ENCODE measurements at places on chromosomes 13 and 19.

DNA sequence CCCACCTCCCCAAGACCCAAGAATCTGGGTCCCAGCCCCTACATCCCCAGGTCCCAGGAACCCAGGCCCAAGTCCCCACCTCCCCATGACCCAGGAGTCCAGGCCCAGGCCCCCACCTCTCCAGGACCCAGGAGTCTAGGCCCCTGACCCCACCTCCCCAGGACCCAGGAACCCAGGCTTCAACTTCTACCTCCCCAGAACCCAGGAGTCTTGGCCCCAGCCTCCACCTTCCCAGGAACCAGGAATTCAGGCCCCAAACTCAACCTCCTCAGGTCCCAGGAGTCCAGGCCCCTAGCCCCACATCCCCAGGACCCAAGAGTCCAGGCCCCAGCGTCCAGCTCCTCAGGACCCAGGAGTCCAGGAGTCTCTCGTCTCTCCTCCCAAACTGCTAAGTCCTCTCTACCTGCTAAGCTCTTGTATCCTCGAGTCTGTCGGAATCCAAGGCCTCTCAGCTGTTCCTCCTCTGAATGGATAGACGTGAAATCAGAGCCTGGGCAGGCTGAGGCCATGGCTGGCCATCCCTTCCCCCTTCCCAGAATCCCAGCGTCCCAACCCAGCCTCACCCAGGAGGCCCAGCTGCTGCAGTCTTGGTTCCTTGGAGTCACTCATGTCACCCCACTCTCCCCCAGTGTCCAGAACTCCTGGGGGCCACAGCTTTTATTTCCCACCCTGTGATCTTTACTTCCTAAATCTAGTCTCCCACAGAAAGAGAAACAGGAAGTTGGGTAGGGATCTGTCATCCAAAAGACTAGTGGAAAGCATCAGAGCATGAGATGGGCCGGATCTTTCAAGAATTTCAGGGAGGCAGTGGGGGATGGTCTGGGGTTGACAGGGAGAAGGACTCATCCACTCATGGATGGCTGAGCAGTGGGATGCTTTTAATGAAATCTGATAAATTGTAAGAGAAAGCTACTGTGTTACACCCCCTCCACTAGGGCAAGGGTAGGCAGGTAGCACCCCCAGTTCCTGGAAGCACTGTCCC is at the start of gene CD209:
Gene CD209, minus strand, starts transcription at position 632 of the 982 bp plus-strand sequence. Its CDS starts 23 bp downstream, at position 609.
- H3K4me1 ChIP-seq, result peaks cover 49% of the 10 kb centered on the region
- DNase-seq, result no peak
- no peak within 1 kb of the TSS for H3K27ac ChIP-seq
- H3K4me3 ChIP-seq, result no peak within 1 kb of the TSS

- H3K4me3 ChIP-seq, result no peak overlapping the region
- H3K27ac ChIP-seq, result no peak overlapping the region
- peaks cover 5% of the 10 kb centered on the region for H3K4me1 ChIP-seq
- H3K27me3 ChIP-seq, result peaks cover 6% of the 10 kb centered on the region
- DNase-seq, result no peak
Observed at GRCh38 chr13:31167490-31167889, 5.8 kb upstream of the HSPH1 start.

GRCh38 chr19:15911599-15912235 is 13.8 kb upstream of the CYP4F2 start:
- peaks cover 4% of the 10 kb centered on the region for H3K36me3 ChIP-seq
- peaks cover 18% of the 10 kb centered on the region for H3K27me3 ChIP-seq
- no peak overlapping the region for H3K27ac ChIP-seq
- DNase-seq, result no peak

DNA sequence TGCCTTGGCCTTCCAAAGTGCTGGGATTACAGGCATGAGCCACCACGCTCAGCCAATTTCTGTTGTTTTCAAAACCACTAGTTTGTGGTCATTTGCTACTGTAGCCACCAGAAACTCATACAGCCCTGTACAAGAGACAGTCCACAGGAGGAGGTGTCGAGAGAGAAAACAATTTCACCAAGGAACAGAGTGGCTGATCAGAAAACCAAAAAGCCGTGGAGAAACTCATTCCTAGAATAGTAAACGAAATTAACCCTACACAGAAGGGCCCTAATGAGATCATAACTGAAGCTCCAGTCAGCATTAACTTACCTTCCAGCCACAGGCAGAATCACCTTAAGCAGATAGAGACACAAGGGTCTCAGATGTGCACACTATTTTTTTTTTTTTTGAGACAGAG is 3.8 kb upstream of the CCDC124 start:
- H3K27ac ChIP-seq, result no peak overlapping the region
- DNase-seq, result no peak
- H3K4me1 ChIP-seq, result peaks cover 13% of the 10 kb centered on the region
- H3K36me3 ChIP-seq, result peaks cover 2% of the 10 kb centered on the region
- no peak overlapping the region for H3K4me3 ChIP-seq
- H3K27me3 ChIP-seq, result peaks cover 3% of the 10 kb centered on the region

GRCh38 chr13:111561091-111561781 is 240.8 kb downstream of the TEX29 start:
- H3K27ac ChIP-seq, result no peak overlapping the region
- peaks cover 5% of the 10 kb centered on the region for H3K27me3 ChIP-seq
- no peak overlapping the region for H3K4me3 ChIP-seq
- H3K4me1 ChIP-seq, result no peaks in the 10 kb centered on the region
- H3K36me3 ChIP-seq, result no peaks in the 10 kb centered on the region
- DNase-seq, result no peak

- H3K27me3 ChIP-seq, result no peaks in the 10 kb centered on the region
- peaks cover 15% of the 10 kb centered on the region for H3K36me3 ChIP-seq
- H3K27ac ChIP-seq, result peak overlapping the region; percentile 28
- H3K4me1 ChIP-seq, result peaks cover 45% of the 10 kb centered on the region
Observed at GRCh38 chr19:17091758-17092333, 16.3 kb downstream of the MYO9B start.

DNA sequence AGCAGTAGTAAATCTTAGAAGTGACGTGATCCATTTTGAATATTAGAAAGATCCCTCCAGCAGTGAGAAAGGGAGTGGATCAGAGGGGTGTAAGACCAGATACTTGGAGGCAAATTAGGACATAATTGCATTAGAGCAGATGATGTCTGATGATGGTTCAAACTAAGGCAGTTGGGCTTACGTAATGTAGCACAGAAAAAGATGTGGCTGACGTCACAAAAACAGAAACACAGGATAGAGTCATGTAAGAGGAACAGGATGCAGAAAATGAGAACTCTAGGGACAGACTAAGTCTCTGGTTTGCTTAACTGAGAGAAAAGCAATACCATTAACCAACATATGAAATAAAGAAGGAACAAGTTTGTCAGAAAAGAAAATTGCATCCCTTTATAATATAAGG is 392.5 kb upstream of the DACH1 start:
- no peaks in the 10 kb centered on the region for H3K36me3 ChIP-seq
- H3K27ac ChIP-seq, result no peak overlapping the region
- no peaks in the 10 kb centered on the region for H3K4me1 ChIP-seq
- H3K4me3 ChIP-seq, result no peak overlapping the region

DNA sequence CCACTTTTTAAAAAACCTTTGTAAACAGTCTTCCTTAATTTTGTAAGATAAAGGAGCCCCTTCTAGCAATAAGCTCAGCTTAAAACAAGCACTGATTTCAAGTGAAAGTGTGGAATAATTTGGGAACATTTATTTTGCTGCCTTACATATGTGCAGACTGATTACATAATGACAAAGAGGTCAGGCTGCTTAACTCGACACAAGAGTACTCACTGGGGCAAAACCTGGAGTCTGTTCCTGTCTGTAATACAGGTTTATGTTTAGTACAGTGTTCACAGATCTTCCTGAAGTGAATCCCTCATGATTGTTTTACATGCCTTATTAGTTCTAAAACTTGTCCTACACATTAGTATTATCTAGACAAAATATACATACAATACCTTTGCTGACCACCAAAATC is 609.8 kb downstream of the LMO7 start:
- no peak overlapping the region for H3K27ac ChIP-seq
- no peak overlapping the region for H3K4me3 ChIP-seq
- no peaks in the 10 kb centered on the region for H3K4me1 ChIP-seq
- H3K27me3 ChIP-seq, result no peaks in the 10 kb centered on the region
- DNase-seq, result no peak
- no peaks in the 10 kb centered on the region for H3K36me3 ChIP-seq

DNA sequence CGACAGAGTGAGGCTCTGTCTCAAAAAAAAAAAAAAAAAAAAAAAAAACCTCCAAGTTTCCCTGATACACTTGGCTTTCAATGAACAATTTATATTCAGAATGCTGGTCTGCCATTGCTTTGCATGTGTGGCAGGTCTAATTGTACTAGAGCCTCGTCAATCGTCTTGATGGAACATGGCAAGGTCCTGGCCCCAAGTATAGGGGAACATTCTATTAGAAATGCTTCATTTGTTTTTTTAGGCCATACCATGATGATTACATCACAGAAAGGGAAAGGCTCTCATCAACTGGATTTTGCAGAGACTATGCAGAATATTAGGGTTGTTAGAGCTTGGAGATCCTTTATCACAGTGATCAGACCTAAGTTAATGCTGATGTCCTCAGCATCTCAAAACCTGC is 28.0 kb downstream of the SPRY2 start:
- no peaks in the 10 kb centered on the region for H3K27me3 ChIP-seq
- no peaks in the 10 kb centered on the region for H3K4me1 ChIP-seq
- DNase-seq, result no peak
- no peaks in the 10 kb centered on the region for H3K36me3 ChIP-seq

DNA sequence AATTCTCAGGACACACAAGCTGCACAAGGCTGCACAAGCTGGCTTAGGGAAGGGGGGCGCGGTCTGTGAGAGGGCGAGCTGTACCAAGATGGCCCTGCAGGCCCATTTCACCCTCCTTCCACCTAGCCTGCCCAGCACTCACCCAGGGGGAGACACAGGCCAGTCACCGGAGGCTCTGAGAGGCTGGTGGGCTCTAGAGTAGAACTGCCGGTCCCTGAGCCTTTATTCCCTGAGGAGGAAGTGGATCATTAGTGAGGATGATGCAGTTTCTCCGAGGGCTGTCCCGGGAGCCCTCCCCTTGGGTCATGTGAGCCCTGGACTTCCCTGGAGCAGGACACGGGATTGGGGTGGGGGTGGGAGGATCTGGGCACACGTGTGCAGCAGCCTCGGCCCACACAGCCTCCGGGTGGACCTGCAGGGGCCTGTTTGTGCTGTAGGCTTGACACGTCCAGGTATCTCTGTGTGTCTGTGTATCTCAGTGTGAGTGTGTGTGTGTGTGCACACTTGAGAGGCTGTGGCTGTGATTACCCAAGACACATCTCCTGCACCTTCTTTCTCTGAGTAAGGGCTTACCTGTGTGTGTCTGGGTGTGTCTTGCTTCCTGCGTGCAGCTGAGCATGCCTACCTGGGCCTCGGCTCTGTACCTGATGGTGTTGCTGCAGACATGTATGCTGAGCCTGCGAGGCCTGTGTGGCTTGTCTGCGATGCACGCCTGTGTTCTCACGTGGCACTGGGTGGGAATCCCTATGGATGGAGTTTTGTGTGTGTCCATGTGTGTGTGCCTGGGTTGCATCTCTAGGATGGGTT is at the start of gene ACP5:
Gene ACP5, minus strand, starts transcription at position 195 of the 807 bp plus-strand sequence. CDS start 328 bp downstream, outside the sequence.
- DNase-seq, result no peak
- peak within 1 kb of the TSS; percentile 84 for H3K4me3 ChIP-seq
- H3K27ac ChIP-seq, result peak within 1 kb of the TSS; percentile 45

DNA sequence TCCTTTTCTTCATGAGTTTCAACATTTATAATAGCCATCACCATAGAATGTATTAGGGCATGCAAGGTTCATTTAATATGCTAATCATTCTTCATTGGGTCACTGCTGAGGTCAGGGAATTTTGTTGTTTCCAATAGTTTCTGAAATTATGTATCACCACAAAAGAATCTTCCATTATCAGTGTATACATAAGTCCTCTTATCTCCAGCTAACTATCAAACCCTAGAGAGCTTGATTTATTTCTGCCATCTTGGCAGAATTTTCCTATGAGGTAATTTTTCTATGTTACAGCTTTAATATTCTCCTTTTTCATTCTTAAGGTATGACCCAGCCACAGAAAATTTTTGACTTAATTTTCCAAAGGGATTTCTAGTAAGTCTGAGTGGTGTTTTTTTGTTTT is 415.0 kb upstream of the SLITRK1 start:
- no peaks in the 10 kb centered on the region for H3K4me1 ChIP-seq
- H3K27ac ChIP-seq, result no peak overlapping the region
- no peak overlapping the region for H3K4me3 ChIP-seq
- H3K36me3 ChIP-seq, result no peaks in the 10 kb centered on the region
- no peaks in the 10 kb centered on the region for H3K27me3 ChIP-seq
- no peak for DNase-seq

DNA sequence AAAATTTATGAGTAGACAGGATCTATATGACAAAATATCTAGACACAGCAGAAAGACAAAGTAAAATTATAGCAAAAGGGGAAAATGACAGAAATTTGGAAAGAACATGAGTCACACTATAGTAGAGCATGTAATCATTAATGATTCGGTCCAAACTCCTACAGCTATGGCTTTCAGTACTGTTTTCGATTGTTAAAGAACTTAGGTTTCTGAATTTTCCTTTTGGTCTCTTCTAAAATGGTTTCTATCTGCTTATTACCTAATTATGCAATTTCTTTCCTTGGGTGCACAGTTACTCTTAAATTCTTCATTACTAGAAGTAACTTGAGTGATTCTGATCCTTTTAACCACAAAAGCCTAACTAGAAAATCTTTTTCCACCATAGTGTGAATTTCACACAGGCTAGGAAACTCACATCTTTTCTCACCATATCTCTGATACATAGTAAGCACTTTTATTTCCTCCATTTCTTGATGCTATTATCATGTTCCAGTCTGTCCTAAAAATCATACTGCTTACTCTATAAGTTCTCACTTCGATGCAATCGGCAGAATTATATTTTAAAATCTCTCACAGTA is 1101.4 kb downstream of the PCDH9 start:
- DNase-seq, result no peak
- no peaks in the 10 kb centered on the region for H3K4me1 ChIP-seq
- H3K4me3 ChIP-seq, result no peak overlapping the region
- no peaks in the 10 kb centered on the region for H3K36me3 ChIP-seq
- no peak overlapping the region for H3K27ac ChIP-seq

DNA sequence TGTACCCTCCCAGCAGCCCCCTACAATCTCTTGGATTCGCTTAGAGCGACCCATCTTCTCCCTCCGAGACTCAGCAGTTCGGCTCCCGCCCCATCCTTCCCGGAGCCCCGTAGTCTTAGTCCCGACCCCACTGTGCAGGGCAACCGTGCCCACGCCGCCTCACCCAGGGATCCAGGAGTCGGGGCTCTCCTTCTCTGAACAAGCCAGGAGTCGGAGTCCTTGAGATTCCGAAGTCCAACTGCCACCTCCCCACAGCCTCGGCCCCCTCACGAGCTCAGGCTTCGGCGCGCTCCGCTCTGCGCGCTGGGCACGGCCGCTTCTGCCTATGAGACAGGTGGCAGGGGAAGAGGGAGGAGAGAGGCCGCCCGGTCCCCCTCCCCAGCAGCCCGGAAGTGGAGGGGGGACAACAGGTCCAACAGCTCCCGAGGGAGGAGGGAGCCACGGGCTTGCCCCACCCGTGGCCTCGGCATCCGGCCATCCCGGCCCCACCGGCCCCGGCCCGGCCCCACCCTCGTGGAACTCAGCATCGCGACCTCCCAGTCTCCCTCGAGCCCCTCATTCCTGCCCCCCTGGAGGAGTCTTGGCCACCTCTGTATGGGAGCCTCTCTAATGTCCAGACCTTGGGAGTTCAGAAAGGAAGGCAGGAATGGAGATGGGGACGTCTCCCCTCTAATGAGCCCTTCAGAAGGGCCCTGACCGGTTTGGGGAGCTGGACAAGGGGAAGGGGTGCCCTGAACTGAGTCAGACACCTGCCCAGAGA is at the start of gene PHLDB3:
Gene PHLDB3, minus strand, starts transcription at position 321 of the 760 bp plus-strand sequence. CDS start 628 bp downstream, outside the sequence.
- DNase-seq, result no peak
- H3K27me3 ChIP-seq, result no peaks in the 10 kb centered on the region
- H3K4me1 ChIP-seq, result peaks cover 16% of the 10 kb centered on the region

Data from memory B cell (primary cell).